Fibroblast of pulmonary artery (primary cell): ENCODE measurements at places on chromosomes 7 and 10.

GRCh38 chr10:121975295-121976086 is 474 bp upstream of the NSMCE4A start:
- DNase-seq = no peak

GRCh38 chr10:30534465-30535144 is 94.9 kb downstream of the LYZL2 start:
- peak; percentile 87 for DNase-seq

GRCh38 chr10:98924526-98924925 is 311.1 kb downstream of the HPSE2 start:
- DNase-seq = no peak

GRCh38 chr10:45550903-45551786 is 121.4 kb downstream of the ZFAND4 start:
- DNase-seq = no peak

DNA sequence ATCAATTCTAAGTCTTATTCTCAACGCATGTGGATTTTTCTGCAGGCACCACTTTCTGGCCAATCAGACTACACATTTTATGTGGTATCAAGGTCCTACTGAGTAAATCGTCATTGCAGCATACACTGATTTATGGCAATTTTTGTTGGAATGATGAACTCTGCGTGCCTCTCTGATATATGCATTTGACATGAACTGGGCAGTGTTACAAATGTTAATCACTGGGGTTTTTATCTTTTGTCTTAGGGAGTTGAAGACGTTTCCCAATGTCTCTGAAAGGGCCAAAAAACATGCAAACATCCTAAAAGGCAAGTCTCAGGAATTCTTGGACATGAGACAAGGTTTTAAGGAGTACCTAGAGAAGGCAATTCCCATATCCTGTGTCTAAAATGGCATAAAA is 809.5 kb upstream of the CELF2 start:
- peak; percentile 57 for DNase-seq

- no peak for DNase-seq
Observed at GRCh38 chr7:79453266-79453557, 255 bp downstream of the MAGI2 start.
